SJSA1 (cell line): ENCODE measurements at places on chromosomes 7 and 10. TPM values are rescaled to one million over a fixed set of nuclear protein-coding genes. Genes with fewer than 3 reads are reported as not detected.

CFAP70 gene
- total RNA-seq: 0.08 and 0.25 TPM in 2 replicates

ACHE gene
- 0.16 TPM in 1 of 2 replicates, not detected in the other for total RNA-seq

CADPS2 gene
- 16.1 and 16.6 TPM in 2 replicates for total RNA-seq

ZNF316 gene
- total RNA-seq: 11.6 and 13.8 TPM in 2 replicates

YKT6 gene
- 51.3 and 111 TPM in 2 replicates for total RNA-seq

NEBL gene
- total RNA-seq: 0.22 and 0.66 TPM in 2 replicates

CLRN3 gene
- not detected in 2 replicates for total RNA-seq

- peak overlapping the region; percentile 90 for H3K4me3 ChIP-seq
- no peak for DNase-seq
- H3K36me3 ChIP-seq: peaks cover 54% of the 10 kb centered on the region
- H3K4me1 ChIP-seq: peaks cover 14% of the 10 kb centered on the region
- no peaks in the 10 kb centered on the region for H3K27me3 ChIP-seq
Observed at GRCh38 chr10:75211007-75211691, 553 bp downstream of the VDAC2 start.

GRCh38 chr7:106111655-106112117, 426 bp downstream of the SYPL1 start:
- H3K36me3 ChIP-seq: peaks cover 11% of the 10 kb centered on the region
- H3K27ac ChIP-seq: peak overlapping the region; percentile 87
- peaks cover 12% of the 10 kb centered on the region for H3K4me1 ChIP-seq
- peak; percentile 72 for DNase-seq
- H3K4me3 ChIP-seq: peak overlapping the region; percentile 92

GRCh38 chr10:59803714-59804113, 50.5 kb upstream of the MRLN start:
- no peak overlapping the region for H3K27ac ChIP-seq
- DNase-seq: no peak
- no peaks in the 10 kb centered on the region for H3K27me3 ChIP-seq
- H3K4me1 ChIP-seq: no peaks in the 10 kb centered on the region
- peaks cover 42% of the 10 kb centered on the region for H3K36me3 ChIP-seq

GRCh38 chr7:64878684-64879083, 24.4 kb upstream of the ZNF273 start:
- no peak overlapping the region for H3K4me3 ChIP-seq
- H3K27me3 ChIP-seq: no peaks in the 10 kb centered on the region
- no peaks in the 10 kb centered on the region for H3K4me1 ChIP-seq

DNA sequence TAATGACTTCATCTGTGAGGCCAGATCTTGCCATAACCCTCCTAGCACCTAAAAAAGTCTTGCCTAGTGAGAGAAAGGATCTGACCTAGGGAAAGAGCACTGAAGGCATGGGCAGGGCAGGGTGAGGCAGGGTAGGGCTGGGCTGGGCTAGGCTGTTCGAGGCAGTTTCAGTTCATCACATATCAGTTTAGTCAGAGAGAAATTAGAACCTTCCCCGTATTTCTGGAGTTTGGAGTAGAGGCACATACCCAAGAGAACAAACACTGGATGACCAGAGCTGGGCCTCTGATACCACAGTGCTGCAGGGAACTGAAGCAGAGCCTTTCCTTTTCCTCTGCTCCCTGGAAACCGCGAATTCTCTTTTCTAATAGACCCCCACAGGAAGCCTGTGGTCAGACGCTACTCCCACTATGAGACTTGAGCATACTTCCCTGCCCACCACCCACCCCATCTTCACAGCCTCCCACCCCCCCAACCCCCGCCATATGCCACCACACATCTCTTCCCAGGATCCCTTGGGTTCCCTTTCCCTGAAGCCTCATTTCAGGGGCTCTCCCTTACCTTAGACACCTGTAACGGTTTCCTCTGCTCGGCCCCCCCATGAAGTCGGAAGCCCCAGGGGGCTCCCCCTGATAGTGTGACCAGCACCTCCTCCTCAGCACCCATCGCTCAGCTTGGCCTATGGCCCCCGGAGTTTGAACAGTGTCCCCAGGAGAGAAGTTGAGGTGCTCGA, 406 bp downstream of the SYNPO2L start:
- no peak overlapping the region for H3K27ac ChIP-seq
- H3K27me3 ChIP-seq: no peaks in the 10 kb centered on the region
- H3K4me3 ChIP-seq: no peak overlapping the region
- H3K4me1 ChIP-seq: peaks cover 9% of the 10 kb centered on the region

- no peak overlapping the region for H3K4me3 ChIP-seq
- no peaks in the 10 kb centered on the region for H3K36me3 ChIP-seq
- no peak for DNase-seq
- no peaks in the 10 kb centered on the region for H3K27me3 ChIP-seq
- H3K4me1 ChIP-seq: no peaks in the 10 kb centered on the region
- no peak overlapping the region for H3K27ac ChIP-seq
Observed at GRCh38 chr7:67566101-67566500, 569.5 kb downstream of the TYW1 start.

GRCh38 chr7:47461746-47462145, 120.2 kb downstream of the TNS3 start:
- H3K4me3 ChIP-seq: no peak overlapping the region

GRCh38 chr7:44320794-44321371, 4.5 kb downstream of the CAMK2B start:
- no peak for DNase-seq
- H3K36me3 ChIP-seq: no peaks in the 10 kb centered on the region
- H3K4me3 ChIP-seq: no peak overlapping the region
- H3K4me1 ChIP-seq: no peaks in the 10 kb centered on the region
- no peak overlapping the region for H3K27ac ChIP-seq

DNA sequence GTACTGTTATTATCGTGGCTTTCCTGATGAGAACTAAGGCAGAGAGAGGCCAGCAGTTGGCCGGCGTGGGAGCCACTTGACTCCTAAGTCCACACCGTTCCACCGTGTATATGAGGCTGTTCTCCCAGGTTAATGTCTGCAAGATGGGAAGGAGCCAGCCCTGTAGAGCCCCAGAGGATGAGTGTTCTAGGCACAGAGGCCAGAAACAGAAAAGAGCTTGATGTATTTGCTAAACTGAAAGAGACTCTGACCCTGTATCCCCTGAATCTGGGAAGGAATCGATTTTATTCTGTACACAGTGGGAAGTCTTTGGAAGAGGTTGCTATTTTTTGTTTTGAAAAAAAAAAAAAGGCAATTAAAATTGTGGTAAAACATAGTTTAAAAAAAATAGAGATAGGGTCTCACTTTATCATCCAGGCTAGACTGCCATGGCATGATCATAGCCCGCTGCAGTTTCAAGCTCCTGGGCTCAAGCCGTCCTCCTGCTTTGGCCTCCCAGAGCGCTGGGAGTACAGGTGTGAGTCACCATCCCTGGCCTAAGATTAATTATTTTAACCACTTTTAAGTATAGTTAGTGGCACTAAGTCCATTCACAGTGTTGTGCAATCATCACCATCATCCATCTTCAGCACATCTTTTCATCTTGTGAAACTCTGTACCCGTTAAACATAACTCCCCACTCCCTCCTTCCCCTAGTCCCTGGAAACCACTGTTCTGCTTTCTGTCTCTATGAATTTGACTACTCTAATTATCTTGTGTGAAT, 348.8 kb downstream of the SDK1 start:
- no peak for DNase-seq
- peaks cover 5% of the 10 kb centered on the region; the same call in 1 of the 2 replicates for H3K4me1 ChIP-seq
- H3K27ac ChIP-seq: no peak overlapping the region
- no peaks in the 10 kb centered on the region for H3K27me3 ChIP-seq

DNA sequence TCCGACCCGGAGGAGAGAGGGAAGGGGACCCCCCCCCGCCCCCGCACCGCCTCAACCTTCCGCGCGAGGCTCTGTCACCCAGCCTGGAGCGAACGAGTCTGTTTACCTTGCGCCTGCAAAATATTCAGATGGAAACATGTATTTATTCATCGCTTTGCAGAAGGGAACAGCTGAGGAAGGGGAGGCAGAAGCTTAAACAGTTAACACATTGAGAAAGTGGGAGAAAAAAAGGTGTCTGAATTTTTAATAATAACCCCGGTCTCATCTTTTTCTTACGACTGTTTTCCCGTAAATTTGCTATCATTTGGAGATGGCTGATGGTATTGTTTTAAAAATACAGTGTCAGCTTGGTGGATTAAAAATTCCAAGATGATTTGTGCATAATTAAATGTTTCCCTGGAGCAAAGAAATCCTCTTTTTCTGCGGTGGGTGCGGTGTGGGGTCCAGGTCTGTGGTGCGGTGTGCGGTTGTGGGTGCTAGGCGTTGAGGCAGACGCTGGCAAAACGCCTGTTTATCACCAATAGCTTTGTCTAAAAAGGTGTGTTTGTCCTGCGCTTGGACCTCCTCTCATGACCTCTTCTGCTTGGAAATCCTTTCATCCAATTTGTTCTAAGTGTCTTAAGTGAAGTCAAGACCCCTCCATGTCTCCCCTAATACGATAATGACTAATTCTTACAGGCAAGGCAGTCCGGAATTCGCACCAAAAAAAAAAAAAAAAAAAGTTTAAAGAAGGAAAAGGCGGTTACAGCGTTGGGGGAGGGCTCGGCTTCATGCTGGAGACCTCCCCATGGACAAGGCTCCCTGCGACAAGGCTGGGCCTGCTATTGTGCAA, 1.6 kb downstream of the UNCX start:
- no peaks in the 10 kb centered on the region for H3K4me1 ChIP-seq
- peaks cover 72% of the 10 kb centered on the region for H3K27me3 ChIP-seq
- no peak for DNase-seq
- H3K27ac ChIP-seq: no peak overlapping the region

GRCh38 chr10:70744617-70745143, 40.5 kb downstream of the TBATA start:
- no peaks in the 10 kb centered on the region for H3K27me3 ChIP-seq
- DNase-seq: no peak
- no peaks in the 10 kb centered on the region for H3K36me3 ChIP-seq
- H3K27ac ChIP-seq: no peak overlapping the region
- peaks cover 13% of the 10 kb centered on the region for H3K4me1 ChIP-seq

- DNase-seq: no peak
- H3K4me3 ChIP-seq: no peak overlapping the region
- no peaks in the 10 kb centered on the region for H3K27me3 ChIP-seq
- no peaks in the 10 kb centered on the region for H3K4me1 ChIP-seq
Observed at GRCh38 chr10:10941127-10941730, 76.4 kb upstream of the CELF2 start.

- H3K4me3 ChIP-seq: peak overlapping the region; percentile 71
- no peak overlapping the region for H3K27ac ChIP-seq
- H3K36me3 ChIP-seq: no peaks in the 10 kb centered on the region
- peaks cover 32% of the 10 kb centered on the region for H3K4me1 ChIP-seq
Observed at GRCh38 chr10:62817121-62817765, 1.1 kb upstream of the EGR2 start.

- H3K27me3 ChIP-seq: no peaks in the 10 kb centered on the region
- H3K36me3 ChIP-seq: no peaks in the 10 kb centered on the region
- peaks cover 4% of the 10 kb centered on the region; the same call in 1 of the 2 replicates for H3K4me1 ChIP-seq
- no peak for DNase-seq
- H3K27ac ChIP-seq: no peak overlapping the region
Observed at GRCh38 chr7:12771378-12771877, 84.0 kb downstream of the ARL4A start.
